ENCODE measurements at places on chromosomes 3 and 15. TPM values are rescaled to one million over a fixed set of nuclear protein-coding genes. Genes with fewer than 3 reads are reported as not detected.

SORD gene
- 5.7 TPM for total RNA-seq

CKMT1A gene
- not detected for total RNA-seq

SLC28A2 gene
- not detected for total RNA-seq

RPS27L gene
- 52.2 TPM for total RNA-seq

DCLK3 gene
- not detected for total RNA-seq

TM6SF1 gene
- total RNA-seq = 12.6 TPM

ATG3 gene
- total RNA-seq = 52.0 TPM

SPTBN5 gene
- 6.0 TPM for total RNA-seq

PRKCD gene
- total RNA-seq = 60.0 TPM

DNA sequence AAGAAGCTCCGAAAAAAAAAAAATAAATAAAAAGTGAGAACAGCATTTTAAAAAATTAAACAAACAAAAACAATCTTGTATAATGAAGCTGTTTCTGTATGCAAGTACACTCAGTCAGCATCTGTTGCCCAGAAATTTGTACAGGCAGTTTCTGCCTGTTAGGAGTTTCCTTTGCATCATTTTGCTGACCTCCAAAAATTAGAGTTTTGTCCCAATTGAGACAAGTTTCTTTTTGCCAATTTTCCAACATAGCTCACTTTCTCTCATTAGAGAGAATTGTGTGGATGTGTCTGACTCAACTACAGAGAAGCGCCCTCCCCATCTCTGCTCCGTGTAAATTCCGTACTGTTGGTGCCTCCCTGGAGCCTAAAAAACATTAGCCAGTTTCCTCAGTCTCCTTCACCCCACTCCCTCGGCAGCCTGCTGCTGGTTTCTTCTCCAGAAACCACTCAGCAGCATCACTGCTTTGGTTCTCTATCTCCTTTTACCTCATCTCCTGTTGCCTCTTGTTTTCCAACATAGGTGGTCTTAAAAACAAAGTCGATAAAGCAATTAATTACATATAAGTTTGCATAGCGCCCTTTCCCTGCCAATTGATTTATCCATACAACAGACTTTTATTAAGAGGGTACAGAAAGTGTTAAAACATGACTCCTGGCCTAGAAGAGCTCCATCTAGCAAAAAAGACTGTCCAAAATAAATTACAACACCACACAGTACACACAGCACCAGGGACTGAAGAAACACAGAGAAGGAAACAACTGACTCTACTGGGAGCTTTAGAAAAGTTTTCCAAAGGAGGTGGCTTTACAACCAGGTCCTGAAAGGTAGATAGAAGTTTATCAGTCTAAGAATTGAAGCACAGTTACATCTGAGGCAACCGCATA is 286.7 kb downstream of the SHOX2 start:
- no peaks in the 10 kb centered on the region for H3K36me3 ChIP-seq
- H3K4me3 ChIP-seq = no peak overlapping the region
- H3K27ac ChIP-seq = no peak overlapping the region
- no peaks in the 10 kb centered on the region for H3K4me1 ChIP-seq
- no peaks in the 10 kb centered on the region for H3K27me3 ChIP-seq

DNA sequence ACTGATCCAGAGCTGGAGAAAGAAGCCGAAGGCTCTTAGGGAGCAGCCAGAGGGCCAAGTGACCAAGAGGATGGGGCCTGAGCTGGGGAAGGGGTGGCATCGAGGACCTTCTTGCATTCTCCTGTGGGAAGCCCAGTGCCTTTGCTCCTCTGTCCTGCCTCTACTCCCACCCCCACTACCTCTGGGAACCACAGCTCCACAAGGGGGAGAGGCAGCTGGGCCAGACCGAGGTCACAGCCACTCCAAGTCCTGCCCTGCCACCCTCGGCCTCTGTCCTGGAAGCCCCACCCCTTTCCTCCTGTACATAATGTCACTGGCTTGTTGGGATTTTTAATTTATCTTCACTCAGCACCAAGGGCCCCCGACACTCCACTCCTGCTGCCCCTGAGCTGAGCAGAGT is 9.5 kb downstream of the CHRD start:
- H3K27me3 ChIP-seq = no peaks in the 10 kb centered on the region
- no peak for DNase-seq
- no peak overlapping the region for H3K4me3 ChIP-seq
- no peaks in the 10 kb centered on the region for H3K36me3 ChIP-seq
- H3K27ac ChIP-seq = no peak overlapping the region

- no peak overlapping the region for H3K4me3 ChIP-seq
- no peak for DNase-seq
- H3K36me3 ChIP-seq = no peaks in the 10 kb centered on the region
- H3K27ac ChIP-seq = no peak overlapping the region
Observed at GRCh38 chr3:187572441-187572840, 97.8 kb downstream of the SST start.

DNA sequence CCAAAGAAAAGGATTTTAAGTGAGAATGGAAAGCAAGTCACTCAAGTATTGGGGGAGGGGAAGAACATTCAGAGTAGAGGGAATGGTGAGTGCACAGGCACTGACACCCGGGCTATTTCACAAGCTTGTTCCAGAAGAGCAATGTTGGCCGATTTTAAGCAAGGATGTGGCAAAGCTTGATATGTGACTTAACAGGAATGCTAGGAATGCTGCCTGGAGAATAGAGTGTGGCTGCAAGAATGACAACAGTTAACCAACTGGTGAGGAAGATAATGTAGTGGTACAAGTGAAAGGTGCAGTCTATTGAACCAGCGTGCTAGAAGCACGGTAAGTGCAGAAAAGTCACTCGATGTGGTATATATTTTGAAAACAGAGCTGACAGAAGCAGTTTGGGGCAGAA is 6.2 kb upstream of the CCDC80 start:
- DNase-seq = no peak
- no peak overlapping the region for H3K4me3 ChIP-seq
- H3K36me3 ChIP-seq = no peaks in the 10 kb centered on the region
- peaks cover 18% of the 10 kb centered on the region for H3K4me1 ChIP-seq

- H3K4me1 ChIP-seq = peaks cover 9% of the 10 kb centered on the region
- peak overlapping the region; percentile 5 for H3K27ac ChIP-seq
- no peaks in the 10 kb centered on the region for H3K27me3 ChIP-seq
- H3K36me3 ChIP-seq = peaks cover 2% of the 10 kb centered on the region
Observed at GRCh38 chr3:37163262-37164015, 10.9 kb downstream of the LRRFIP2 start.

- no peaks in the 10 kb centered on the region for H3K36me3 ChIP-seq
- no peak overlapping the region for H3K27ac ChIP-seq
- DNase-seq = no peak
- no peak overlapping the region for H3K4me3 ChIP-seq
Observed at GRCh38 chr15:45497261-45497660, 25.3 kb downstream of the SLC30A4 start.

DNA sequence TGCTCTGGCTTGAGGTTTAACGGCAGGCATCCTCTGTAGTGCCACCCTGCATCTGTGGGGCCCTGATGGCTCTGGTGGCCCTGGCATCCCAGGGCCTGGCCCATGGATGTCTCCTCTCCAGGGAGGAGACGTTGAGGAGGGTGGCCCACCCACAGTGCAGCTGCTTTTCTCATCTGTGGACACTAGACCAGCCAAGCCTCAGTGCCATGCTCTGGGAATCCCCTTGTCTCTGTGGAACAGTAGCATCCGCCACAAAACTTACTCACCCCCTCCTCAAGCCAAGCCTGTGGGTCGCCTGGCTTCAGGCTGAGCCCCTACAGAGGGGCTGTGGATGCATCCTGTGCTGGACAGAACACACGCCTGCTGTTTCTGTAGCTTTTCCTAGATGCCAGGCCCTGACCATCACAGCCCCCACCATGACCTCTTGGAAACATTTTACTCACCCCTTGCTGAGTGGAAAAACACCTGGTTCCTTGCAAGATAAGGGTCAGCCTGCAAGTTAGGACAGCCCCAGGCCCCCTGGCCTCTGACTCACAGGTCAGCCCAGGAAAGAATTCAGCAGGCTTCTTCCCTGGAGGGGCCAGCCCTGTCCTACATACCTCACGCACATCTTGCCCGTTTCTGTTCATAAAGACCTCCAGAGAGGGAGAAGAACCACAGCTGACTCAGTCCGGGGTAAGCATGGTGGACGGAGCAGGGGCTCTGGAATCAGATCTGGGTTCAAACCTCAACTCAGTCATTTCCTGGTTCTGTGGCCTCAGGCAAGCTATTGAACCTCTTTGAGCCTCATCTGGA is 19.0 kb downstream of the PAK6 start:
- H3K27me3 ChIP-seq = peaks cover 5% of the 10 kb centered on the region
- H3K4me1 ChIP-seq = peaks cover 37% of the 10 kb centered on the region
- no peak overlapping the region for H3K4me3 ChIP-seq
- H3K36me3 ChIP-seq = no peaks in the 10 kb centered on the region
- DNase-seq = no peak

GRCh38 chr15:66720206-66721010 is 18.4 kb downstream of the SMAD6 start:
- no peaks in the 10 kb centered on the region for H3K4me1 ChIP-seq
- no peak for DNase-seq
- no peaks in the 10 kb centered on the region for H3K27me3 ChIP-seq
- H3K4me3 ChIP-seq = no peak overlapping the region

DNA sequence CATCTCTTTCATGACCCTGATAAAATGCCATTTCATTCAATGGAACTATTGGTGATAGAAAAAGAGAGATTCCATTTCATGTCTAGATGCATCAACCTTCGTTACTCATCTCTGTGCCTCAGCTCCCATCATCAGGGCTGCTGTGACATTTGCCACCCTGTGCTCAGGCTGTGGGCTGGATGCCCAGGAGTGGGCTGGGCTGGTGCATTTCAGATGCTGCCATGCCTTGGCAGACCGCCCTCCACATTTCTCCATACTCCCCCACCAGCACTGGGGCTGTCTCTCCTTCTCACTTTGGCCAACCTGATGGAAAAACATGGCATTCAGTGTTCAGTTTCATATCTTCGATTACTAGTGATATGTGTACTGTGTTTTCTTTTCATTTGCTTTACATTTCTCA is 59.1 kb downstream of the DNASE1L3 start:
- DNase-seq = no peak
- no peak overlapping the region for H3K27ac ChIP-seq
- H3K4me3 ChIP-seq = no peak overlapping the region
- no peaks in the 10 kb centered on the region for H3K27me3 ChIP-seq
- no peaks in the 10 kb centered on the region for H3K4me1 ChIP-seq

DNA sequence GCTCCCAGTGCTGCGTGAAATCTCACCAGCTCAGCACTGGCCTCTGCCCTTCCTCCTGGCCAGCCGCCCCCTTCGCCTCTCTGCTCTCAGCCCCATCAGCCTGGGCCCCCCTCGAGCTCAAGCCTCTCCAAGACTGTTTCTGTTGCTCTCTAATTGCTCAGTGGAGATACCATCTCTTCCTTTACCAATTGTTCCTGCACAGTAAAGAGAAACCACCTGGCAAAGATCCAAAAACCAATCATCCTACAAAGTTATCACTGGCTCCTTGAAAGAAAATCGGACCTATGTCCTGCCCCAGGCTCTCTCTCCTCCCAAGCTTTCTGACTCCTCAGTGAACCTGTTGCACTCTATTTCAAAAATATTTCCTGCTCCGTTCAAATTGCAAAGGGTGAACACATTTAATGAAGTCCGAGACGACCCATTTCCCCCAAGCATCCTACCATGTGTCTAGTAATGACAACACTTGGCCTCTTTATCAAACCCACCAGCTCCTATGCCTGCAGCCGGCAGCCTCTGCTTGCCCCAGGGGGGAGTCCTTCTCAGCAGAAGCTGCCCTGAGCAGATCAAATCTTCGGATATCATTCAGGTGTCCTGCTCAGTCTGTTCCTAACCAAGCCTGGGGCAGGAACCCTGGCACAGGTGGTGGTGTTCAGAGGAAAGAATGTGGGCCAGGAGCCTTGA is 53.7 kb upstream of the FAM174B start:
- H3K4me1 ChIP-seq = peaks cover 4% of the 10 kb centered on the region
- DNase-seq = no peak
- no peak overlapping the region for H3K27ac ChIP-seq
- no peaks in the 10 kb centered on the region for H3K36me3 ChIP-seq
- no peaks in the 10 kb centered on the region for H3K27me3 ChIP-seq

DNA sequence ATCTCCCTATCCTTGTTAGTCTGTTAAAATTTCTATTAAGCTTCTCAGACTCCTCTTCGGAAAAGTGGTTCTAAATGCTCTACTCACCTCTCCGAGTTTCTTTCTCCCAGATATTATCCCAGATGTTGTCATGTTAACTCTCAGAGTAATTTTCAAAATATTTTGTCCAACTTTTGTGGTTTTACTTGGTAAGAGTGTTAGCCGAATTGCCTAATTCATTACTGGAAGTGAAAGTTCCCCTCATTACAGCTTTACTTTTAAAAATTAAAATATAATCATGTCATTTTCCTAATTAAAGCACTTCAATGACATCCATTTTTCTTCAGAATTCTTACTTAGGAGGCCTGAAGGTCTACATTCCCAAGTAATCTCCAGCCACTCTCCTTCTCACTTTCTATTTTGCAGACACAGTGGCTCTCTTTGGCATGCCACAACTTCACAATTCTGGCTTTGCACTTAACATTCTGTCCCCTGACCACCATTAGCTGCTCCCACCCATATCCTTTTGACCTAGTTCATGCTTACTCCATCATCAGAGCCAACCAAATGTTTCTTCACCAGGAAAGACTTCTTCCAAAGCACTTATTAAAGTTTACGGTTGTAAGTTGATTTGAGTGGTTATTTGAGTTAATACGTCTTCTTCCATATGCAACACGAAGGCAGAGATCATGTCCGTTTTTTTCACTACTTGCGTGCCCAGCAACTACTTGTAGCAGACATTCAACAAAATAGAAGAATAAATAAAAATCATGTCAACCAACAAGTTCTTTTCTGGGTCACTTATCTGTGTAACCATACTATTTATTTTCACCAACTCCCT is 10.2 kb upstream of the TIPARP start:
- H3K27me3 ChIP-seq = no peaks in the 10 kb centered on the region
- no peaks in the 10 kb centered on the region for H3K36me3 ChIP-seq
- peaks cover 12% of the 10 kb centered on the region for H3K4me1 ChIP-seq
- H3K4me3 ChIP-seq = no peak overlapping the region
- peak overlapping the region; percentile 73 for H3K27ac ChIP-seq

DNA sequence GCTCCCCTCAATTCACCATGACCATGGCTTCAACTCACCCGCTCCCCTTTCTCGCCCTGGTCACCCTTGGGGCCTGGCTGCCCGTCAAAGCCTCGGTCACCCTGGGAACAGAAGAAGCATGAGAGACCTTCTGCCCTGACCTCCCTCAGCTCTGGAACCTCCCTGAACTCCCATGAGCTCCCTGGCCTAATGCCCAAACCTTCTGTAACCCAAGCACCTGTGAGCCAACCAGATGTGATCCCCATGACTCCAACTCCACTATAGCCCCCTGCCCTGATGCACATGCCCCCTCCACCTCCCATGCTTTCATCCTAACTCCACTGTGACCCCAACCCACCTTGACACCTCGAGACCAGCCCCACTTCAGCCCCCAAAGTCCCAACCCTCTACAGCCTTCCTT is 3.5 kb upstream of the UCN2 start:
- no peak for DNase-seq
- no peak overlapping the region for H3K4me3 ChIP-seq
- no peaks in the 10 kb centered on the region for H3K36me3 ChIP-seq
- no peak overlapping the region for H3K27ac ChIP-seq

DNA sequence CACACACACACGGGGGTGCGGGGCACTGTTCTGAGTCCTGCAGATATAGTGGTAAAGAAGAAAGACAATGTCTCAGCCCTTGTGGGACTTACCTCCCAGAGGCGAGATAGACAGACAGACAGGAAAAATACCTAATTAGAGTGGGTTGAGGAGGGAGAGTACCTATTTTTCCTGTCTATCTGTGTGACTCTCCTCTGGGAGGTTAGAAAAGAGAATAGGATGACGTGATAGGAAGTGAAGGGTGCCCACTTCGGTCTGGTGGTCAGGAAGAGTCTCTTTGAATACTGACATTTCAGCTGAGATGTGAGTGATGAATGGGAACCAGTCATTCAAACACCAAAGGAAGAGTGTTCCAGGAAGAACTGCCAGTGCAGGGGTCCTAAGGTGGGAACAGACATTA is 4.1 kb upstream of the APOD start:
- no peak for DNase-seq
- H3K36me3 ChIP-seq = no peaks in the 10 kb centered on the region

Data from natural killer cell (primary cell).